GDM1 (cell line): ENCODE measurements at places on chromosomes 12 and 14.

GRCh38 chr12:31498424-31498823, 92.5 kb downstream of the DENND5B start:
- DNase-seq, result no peak

- DNase-seq, result no peak
Observed at GRCh38 chr14:78997811-78998210, 827.6 kb downstream of the NRXN3 start.

DNA sequence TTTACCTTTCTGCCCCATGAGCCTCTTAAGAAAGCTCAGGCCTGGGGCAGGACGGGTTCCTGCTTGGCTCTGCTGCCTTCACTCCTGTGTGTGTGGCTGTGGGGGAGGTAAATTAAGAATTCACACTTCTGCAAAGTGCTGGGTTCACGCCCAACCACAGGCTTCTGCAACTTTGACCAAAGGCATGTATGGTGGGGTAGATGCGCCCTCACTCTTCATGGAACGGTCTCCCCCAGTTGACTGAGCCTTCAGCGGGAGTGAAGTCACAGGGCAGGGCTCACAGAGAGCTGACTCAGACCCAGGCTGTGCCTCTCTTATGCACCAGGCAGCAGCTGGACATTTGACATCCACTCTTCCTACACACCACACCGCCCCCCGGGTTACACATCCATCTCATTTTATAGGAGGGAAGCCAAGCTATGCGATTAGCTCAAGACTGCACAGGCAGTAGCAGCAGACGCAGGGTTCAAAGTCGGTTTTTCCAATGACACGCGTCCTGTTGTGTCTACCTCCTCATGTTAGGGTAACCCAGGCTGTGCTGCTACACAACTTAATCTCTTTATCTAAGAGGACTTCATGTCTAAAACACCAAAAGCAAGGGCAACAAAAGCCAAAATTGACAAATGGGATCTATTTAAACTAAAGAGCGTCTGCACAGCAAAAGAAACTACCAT, 15.4 kb upstream of the BCL11B start:
- DNase-seq, result no peak

- no peak for DNase-seq
Observed at GRCh38 chr12:78793491-78793890, 71.1 kb upstream of the SYT1 start.

DNA sequence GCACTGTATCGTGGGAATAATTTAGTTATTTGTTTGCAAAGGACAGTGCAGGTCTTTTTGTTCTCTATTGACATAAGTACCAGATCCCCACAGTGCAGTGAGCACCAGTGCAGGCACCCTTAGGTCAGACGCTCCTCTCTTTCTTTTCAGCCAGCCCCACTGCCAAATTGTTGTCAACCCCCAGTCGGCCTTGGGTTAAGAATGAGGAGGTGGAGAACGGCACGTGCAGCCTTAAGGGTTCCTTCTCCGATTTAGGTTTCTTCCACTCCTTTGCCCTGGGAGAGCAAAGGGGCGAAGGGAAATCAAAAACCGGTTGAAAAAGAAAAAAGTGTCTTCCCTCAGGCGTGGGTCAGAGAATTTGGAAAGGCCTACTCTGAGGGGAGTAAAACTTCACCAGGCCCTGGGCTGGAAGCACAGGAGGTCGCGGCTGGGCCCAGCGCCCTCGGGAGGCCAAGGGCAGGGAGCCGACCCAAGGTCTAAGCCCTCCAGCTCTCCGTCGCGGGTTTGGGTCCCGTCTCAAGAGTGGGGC, 4.3 kb downstream of the PAX9 start:
- no peak for DNase-seq

- no peak for DNase-seq
Observed at GRCh38 chr14:71651228-71651627, 281.0 kb upstream of the RGS6 start.

- DNase-seq, result no peak
Observed at GRCh38 chr12:132150780-132151144, 6.5 kb downstream of the NOC4L start.

DNA sequence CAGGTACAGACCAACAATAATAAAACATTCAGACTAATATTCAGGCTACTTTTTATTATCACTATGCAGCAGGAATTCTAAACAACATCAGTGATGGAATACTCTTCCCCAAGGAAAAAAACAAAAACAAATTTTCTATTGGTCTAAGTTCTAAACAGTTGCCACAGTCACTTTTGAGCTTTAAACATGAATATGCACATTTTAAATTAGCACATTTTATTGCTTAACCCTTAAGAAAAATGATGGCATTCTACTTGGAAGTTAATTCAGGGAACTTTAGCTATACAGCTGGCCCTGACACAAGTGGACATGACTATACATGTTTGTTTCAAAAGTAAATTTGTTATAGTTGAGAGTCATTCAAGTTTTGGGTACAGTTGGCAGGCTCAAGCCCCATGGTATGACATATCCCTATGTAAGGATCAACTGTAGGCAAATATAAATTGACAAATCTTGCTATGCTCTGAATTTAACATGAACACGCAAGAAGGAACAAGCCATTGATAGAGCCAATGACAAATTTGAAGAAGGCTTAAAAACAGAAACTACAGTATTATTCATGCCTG, 224.3 kb upstream of the AMIGO2 start:
- no peak for DNase-seq

GRCh38 chr14:75662966-75663365, 1.9 kb downstream of the TTLL5 start:
- DNase-seq, result no peak

DNA sequence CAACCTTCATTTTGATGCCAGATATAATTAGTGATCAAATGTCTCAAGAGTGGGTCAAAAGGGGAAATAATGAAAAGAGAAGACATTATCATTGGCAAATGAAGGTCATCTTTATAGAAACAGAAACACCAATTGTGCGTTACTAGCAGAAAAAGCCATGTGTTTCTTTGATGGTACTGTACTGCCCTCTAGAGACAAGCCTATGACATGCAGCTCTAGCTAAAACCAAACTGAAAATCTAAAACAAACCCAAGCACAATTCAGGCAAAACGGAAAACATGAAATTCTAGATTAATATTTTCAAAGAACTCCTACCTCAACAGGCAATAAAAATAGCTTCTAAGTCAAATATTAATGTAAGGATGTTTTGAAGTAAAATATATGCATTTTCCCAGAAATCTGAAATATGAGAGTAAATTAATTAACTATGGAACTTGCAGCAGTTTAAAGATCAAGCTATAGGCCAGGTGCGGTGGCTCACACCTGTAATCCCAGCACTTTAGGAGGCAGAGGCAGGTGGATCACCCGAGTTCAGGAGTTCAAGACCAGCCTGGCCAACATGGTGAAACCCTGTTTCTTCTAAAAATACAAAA, 115.4 kb downstream of the KLHL28 start:
- no peak for DNase-seq

GRCh38 chr12:59929110-59929509, 333.3 kb downstream of the SLC16A7 start:
- no peak for DNase-seq

DNA sequence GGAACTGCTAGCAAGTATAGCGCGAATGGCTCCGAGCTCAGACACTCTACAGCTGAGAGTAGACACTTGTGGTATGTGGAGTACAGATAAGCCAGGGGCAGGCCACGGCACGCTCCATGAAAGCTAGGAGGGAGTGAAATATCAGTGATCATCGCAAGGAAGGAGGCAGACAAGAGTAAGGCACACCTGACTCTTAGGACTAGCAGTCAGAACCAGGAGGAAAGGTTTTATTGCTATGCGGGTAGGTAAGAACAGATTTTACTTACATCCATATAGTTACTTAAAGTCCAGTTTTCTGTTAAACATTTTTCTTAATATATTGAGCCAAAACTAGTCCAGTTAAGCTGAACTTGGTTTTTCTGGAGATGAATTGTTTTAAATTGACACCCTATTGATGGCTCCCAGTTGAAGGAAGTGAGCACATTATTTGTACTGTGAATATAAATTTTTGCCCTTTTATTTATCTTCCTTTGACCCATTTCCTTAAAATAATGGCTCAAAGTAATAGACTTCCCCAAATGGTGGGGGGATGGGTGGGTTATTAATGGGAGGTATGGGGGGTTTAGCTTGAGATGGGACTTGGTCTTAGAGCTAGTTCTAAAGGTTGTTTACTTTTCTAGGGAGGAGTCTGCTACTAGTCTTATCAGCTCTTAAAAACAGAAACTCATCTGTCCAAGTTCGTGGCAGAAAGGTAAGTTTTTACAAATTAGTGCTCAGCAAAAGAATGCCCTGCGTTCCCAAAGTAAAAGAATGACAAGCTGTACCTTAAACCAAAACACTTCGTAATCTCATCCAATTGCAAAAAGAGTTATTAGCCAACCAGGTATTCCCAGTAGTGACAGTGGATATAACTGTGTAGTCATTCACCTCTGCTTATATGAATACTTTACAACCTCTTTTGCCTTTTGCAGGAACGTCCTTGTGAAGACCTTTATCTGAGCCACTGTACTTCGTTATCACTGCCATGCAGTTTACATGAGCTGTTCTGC, 5.8 kb downstream of the HNRNPA1 start:
- DNase-seq, result no peak

DNA sequence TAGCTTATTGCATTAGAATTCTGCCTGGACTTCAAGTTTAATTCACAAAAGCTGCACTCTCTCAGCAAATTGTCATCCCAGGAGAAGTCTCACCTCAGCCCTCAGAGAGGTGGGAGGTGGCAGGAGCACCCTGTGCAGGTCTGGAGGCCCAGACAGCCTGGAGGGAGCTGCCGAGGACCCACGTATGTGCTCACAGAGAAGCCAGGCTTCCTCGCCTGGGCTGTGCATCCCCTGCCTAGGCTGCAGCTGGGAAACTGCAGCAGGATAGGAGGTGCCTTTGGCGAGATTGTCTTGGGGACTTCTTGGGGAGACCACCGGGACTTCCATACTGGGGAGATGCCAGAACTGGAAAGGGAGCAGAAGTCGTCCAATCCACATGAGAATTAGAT, 8.8 kb downstream of the CPNE6 start:
- DNase-seq, result no peak

DNA sequence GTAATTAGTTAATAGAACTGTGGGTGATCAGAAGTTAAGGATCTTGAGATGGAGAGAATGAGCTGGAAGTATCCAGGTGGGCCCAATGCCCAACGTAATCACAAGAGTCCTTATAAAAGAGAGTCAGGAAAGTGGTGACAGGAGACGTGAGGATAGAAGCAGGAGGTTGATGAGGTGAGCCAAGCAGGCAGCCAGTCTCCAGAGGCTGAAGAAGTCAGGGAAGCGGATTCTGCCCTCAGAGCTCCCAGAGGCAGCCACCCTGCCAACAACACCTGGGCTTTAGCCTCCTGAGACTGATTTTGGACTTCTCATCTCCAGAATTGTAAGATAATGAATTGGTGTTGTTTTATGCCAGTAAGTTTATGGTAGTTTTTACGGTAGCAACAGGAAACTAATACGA, 10.1 kb upstream of the SAV1 start:
- no peak for DNase-seq

DNA sequence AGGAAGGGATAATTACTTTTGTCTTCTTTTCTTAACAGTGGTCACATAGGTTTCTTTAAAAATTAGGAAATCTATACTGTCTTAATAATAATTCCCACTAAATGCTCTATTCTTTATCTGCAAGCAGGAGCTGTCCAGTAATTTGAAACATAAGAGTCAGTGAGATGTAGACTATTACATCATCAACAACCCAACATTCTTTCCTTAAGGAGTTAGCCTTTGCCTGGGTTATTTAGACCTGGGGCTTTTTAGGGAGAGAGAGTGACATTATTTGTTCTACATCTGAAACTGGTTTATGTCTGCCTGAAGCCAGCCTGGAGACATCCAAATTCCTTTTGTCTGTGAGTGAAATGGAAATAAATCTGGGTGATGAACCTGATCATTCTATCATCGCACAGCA, 294.4 kb downstream of the TMTC2 start:
- DNase-seq, result no peak

GRCh38 chr12:109169686-109170085, 53.3 kb downstream of the ACACB start:
- DNase-seq, result no peak

DNA sequence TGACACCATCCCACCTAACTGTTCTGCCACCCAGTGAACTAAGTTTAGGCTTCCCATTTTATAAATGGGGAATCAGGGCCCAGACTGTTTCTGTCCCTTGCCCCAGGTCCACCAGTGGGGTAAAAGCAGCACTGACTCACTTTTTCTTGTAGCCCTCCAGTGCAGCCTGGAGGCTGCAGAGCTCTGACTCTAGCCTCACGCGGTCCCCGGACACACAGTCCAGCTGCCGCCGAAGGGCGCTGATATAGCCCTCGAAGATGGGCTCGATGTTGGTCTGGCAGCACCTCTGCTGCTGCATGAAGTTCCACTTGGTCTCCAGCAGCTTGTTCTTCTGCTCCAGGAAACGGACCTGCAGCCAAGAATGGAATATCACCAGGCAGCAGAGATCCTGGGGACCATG, 2.6 kb downstream of the KRT82 start:
- no peak for DNase-seq

- DNase-seq, result no peak
Observed at GRCh38 chr12:100266585-100266834, 369 bp downstream of the DEPDC4 start.

DNA sequence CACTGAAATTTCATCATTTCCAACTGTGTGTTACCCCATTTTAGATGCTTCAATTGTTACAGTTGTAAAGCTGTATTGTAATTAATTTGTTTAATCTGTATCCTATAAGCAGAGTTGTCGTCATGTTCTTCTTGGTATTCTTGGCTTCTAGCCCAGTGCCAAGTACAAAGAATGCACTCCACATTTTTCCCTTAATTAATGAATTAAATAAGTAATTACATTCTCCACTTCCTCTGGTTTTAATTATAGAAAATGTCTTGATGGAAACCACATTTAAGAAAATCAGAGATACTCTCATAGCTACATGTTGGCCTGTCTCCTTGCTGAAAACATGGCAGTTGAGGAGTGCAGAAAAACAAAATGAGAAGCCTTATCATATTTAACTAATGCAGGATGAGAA, 746 bp downstream of the DNAI7 start:
- DNase-seq, result no peak

DNA sequence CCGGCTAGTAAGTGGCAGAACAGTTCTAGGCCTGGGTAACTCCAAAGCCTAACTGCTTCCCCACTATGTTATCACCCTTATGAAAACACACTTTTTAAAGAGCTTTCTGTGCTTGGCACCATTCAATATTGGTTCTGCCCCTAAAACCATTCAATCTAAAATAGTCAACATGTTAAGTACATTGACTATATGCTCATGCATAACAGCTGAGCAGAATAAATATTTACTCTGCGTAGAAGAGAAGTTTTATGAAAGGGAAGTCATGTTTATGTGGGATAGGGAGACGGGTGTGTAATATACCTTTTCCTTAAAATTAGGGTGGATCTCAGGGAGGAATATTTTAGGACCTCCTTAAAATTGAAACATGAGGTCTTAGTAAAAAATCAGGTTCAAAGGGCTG, 80.5 kb downstream of the SAMD4A start:
- no peak for DNase-seq

DNA sequence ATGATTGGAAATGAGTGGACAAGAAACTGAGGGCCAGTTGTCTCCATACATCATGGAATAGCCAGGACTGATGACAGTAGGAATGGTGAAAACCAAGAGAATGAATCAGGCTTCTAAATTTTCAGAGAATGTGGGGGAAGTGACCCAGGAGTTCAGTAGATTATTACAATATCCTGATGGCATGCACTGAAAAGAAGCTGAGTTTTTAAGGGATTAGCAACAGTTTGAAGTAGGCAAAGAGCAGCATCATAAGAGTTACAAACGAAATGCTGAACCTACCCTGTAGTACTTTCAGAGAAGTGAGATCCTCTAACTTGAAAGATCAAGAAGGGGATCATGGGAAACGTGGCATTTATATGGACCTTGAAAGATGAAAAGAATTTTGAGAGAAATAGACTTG, 13.2 kb downstream of the SLC2A14 start:
- DNase-seq, result no peak

GRCh38 chr12:100404769-100405407, 48.0 kb downstream of the SLC17A8 start:
- DNase-seq, result no peak
